ENCODE measurements at places on chromosomes 12 and 14. TPM values are rescaled to one million over a fixed set of nuclear protein-coding genes. Genes with fewer than 3 reads are reported as not detected.

KRT80 gene
- 0.39 TPM for total RNA-seq

- no peak for DNase-seq
Observed at GRCh38 chr14:30925254-30925653, 50.9 kb downstream of the COCH start.

SPATA7 gene
- 10.0 TPM for total RNA-seq

GRCh38 chr12:68529466-68529865 is 81.2 kb upstream of the RAP1B start:
- DNase-seq = no peak

PTPRQ gene
- total RNA-seq = not detected

KERA gene
- not detected for total RNA-seq

- DNase-seq = no peak
Observed at GRCh38 chr12:59166457-59166856, 246.2 kb upstream of the LRIG3 start.

ADAM21 gene
- 0.26 TPM for total RNA-seq

ZDHHC22 gene
- not detected for total RNA-seq

DNA sequence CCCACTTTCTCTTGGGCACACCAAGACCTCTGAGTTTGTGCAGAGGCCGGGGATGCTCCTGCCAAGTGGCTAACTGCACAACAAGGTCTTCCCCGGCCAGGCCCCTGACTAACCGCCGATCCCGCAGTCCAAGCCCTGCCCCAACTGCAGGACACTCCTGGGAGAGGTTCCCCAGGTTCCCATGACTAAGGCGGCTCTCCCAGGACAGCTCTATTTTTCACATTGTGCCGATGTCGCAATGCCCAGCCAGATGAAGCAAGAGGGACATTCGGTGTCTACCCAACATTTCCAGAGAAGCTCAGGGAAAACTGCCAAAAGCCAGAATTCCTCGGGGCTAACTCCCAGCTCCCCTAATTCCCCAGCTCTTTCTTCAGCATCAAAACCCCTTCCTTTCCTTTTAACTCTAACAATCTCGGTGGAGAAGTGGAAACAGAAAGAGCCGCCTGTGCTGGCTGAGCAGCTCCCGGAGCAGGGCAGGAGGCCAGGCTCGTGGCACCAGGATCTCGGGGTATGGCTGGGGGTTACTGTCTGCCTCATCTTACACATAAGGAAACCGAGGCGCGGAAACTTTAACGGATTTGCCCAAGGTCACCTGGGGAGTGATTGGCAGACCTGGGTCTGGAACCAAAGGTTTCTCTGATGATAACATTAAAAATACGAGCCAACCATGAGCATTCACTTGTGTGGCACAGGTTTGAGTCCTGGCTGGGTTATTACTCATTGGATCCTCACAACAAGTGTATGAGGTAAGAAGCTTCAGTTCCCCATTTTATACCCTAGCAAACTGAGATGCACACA is 318.2 kb downstream of the BCL11B start:
- no peak for DNase-seq

TSPAN19 gene
- 0.13 TPM for total RNA-seq

FOXN4 gene
- not detected for total RNA-seq

GRCh38 chr14:38850664-38851063 is 252.4 kb downstream of the SEC23A start:
- no peak for DNase-seq

DNA sequence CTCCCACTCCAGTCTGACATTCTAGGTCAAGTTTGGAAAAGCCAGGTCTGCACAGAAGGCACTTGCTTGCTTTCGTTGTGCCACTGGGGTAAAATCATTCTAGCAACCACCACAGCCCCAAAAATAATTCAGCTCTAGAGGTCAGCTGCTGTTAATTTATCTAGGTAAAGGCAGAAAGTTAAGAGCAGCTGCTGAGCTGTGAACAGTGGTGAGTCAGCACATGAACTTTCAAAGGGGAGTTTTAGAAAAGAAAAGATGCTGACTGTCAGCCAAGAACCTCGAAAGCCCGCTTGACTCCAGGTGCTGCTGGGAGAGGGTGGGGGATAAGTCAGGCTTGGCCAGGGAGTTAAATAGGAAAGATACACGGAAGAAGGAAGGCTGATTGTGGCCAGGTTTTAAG is 12.7 kb downstream of the CCDC197 start:
- no peak for DNase-seq

DNA sequence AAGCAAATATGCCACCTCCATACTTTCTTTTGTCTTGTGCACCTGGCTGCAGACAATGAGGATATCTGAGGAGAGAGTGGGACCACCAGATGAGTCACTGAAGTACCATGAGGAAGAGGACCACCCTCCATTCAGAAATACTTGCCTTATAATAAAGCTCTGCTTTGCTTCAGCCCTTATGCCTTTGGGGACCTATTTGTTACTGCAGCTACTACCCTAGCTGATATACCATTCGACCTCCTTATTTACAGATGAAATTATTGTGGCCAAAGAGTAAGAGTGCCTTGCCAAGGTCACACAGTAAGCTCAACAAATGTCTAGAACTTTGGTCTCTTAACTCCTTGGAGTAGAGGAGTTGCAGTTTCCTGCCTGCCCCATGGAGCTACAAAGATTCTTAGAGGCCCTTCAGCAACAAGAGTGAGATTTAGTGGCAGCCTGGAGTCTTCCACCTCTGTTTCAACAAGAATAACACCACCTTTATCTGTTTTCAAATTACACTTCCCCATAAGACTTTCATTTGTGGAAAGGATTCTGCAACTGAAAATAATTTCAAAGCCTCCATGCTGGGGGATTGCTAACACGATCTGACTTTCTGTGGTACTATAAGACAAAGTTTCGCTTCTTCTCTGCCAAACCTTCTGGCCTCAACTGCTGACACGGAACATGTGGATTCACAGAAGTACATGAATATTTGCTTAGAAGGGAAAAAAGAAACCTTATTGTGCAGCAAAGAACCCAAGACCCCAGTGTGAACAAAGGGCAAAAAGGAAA is 3.6 kb downstream of the CMKLR1 start:
- no peak for DNase-seq

ARHGEF25 gene
- total RNA-seq = 1.6 TPM

DNA sequence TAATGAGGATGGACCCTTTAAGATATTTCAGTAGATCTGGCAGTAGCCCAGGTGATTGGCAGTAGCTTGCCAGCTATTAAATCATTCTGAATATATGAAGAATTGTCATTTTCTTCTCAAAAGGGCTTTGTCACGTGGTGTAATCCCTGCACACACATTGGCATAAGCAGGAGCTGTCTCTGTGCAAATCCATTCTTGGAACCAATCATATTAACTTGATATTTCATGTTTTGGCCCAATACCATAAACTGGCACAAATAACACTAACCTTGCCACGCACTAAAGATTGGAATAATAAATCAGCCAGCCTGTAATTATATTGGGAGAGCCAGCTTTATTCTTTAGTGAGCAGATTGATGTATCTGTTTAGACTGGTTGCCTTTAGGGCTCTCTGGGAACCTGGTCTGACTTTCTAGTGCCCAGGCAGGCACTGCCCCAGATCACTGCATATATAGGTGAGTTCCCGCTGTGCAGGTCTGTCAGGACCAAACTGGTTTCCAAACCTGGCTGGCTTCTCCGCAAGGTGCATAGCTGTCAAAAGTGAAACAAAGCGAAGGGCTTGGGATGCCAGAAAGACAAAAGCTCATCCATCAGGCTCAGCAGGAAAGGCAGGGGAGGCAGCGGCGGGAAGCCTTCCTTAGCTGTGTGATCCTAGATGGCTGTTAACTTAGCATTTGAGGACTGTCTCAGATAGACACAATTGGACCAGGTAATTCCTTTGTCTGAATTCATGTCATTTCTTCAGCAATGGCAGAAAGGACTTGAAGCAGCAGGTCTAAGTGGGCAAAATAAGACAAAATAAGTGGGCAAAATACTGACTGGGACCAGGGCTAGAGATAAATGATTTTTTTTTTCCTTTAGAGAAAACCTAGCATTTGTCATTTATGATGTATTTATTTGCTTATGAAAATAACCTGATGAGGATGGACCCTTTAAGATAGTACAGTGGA is 128.8 kb upstream of the DYRK2 start:
- no peak for DNase-seq

DNA sequence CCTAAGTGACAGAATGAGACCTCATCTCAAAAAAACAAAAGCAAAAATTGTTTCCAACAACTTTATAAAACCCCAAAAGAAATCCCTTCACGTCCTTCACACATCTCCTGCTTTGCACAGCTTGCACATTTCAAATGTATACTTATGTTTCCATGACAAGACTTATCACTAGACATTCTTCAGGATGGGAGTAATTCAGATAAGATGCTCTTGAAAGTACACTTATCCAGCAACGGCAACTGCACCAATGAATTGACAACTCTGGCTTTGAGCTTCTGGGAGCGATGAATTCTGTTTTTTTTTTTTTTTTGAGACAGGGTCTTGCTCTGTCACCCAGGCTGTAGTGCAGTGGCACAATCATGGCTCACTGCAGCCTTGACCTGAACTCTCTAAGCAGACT is 30.8 kb upstream of the AKAP5 start:
- no peak for DNase-seq

- DNase-seq = peak; percentile 54
Observed at GRCh38 chr12:27185234-27186021, 58.7 kb upstream of the STK38L start.

LIN7A gene
- 0.13 TPM for total RNA-seq

- no peak for DNase-seq
Observed at GRCh38 chr14:51002406-51002999, 58.2 kb upstream of the PYGL start.

DNA sequence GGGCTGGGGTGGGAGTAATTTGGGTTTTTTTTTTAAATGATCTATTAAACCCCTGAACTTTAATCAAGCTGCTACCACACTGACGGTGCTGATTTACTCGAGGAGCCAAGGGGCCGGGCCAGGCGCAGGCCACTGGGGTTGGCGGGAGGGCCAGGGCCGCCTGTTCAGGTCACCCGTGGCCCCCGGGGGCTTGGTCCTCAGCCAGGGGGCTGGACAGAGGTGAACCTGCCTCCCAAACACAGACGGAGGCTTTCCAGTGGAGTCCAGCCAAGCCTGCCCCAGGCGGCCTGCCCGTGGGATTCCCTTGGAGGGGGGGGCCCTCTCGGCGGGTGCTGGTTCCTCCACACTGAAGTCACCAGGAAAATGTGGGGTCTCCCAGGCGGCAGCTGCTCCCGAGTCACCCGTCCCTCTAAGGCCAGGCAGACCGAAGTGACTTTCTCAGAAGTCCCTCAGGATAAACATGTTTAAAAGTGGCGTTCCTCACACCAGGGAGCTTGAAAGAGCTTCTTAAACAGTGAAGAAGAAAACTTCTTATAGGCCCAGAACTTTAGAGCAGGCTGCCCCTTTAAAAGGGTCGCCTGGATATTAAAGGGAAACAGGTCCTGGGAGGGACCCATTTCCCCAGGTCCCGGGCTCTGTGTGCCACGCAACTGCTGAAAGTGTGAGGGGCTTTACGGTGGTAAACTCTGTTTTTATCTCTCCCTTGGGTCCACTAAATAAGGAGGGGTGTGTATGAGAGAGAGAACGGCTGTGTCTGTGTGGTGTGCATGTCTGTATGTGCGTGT is 167.2 kb upstream of the GSC start:
- DNase-seq = no peak

- no peak for DNase-seq
Observed at GRCh38 chr14:101467181-101467926, 93.9 kb upstream of the DIO3 start.

DNA sequence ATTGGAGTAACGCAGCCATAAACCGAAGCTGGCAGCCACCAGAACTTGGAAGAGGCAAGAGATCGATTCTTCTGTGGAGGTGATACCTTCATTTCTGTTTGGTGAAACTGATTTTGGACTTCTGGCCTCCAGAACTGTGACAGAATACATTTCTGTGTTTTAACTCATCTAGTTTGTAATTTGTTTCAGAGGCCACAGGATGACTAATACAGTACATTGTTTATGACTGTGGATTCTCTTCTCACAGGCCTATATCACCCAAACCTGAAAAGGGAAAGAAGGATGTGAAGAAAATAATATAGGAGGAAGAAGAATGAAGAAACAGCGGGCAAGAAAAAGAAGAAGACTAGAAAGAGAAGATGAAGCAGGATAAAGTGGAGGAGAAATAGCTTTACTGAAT is 263.8 kb upstream of the DIO2 start:
- no peak for DNase-seq

DNA sequence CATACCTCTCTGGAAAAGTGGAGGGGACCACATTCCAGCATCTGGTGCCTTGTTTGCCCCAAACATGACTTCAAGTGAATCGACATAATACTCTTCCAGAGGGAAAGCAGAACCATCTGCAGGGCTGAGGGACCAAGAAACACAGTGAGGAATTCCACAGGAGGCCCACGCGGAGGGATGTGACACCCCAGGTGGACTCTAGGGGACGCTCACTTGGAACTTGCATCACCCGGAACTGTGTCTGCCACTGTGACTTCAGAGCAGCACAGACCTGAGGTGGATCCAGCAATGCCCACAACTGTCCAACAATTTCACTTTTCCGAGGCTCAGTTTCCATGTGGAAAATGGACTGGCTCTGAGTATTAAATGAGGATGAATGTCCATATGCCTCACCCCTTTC is 14.3 kb upstream of the CLMN start:
- DNase-seq = no peak

DNA sequence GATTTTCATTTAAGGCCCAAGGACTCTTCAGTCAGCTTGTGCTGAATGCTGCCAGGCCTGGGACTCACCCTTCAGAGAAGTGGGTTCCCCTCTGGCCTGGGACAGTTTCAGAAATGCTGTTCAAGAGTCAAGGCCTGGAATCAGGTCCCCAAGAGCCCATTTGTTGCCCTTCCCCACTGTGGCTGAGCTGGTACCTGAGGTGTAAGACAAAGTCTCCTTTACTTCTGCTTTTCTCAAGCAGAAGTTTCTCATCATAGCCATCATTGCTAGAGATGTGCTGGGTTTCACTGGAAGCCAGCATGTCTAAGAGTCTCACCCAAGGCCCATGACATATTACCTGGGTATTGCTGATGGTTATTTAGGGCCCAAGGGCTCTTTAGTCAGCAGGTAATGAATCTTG is 8.9 kb downstream of the FANCM start:
- DNase-seq = no peak

All from dermis microvascular lymphatic vessel endothelial cell (primary cell).